ENCODE measurements at places on chromosomes 7 and 10.

DNA sequence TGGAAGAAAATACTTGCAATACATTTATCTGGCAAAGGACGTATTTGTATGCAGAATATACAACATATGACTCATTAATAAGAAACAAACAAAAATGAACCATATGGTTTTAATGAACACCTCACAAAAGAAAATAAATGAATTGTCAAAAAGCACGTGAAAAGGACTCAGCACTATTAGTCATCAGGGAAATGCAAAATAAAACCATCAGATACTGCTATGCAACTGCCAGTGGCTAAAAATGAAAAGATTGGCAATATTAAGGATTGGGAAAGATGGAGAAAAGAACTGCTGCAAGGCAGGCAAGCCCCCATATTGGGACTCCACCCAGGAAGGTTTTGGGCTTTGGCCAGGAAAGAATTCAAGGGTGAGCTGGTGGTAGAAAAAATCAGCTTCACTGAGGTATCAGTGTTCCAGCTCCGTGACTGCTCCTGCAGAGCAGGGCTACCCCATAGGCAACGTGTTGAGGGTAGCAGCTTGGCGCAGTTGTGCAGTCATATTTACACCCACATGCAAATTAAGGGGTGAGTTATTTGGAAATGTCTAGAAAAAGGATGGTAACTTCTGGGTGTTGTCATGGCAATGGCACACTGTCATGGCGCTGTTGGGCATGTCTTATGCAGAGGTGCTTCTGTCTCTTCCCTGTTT lies 72.7 kb downstream of the CUBN start:
- no peak for DNase-seq

- DNase-seq = no peak
Measured at GRCh38 chr10:122727426-122727825, 27.8 kb upstream of the C10orf120 start.

DNA sequence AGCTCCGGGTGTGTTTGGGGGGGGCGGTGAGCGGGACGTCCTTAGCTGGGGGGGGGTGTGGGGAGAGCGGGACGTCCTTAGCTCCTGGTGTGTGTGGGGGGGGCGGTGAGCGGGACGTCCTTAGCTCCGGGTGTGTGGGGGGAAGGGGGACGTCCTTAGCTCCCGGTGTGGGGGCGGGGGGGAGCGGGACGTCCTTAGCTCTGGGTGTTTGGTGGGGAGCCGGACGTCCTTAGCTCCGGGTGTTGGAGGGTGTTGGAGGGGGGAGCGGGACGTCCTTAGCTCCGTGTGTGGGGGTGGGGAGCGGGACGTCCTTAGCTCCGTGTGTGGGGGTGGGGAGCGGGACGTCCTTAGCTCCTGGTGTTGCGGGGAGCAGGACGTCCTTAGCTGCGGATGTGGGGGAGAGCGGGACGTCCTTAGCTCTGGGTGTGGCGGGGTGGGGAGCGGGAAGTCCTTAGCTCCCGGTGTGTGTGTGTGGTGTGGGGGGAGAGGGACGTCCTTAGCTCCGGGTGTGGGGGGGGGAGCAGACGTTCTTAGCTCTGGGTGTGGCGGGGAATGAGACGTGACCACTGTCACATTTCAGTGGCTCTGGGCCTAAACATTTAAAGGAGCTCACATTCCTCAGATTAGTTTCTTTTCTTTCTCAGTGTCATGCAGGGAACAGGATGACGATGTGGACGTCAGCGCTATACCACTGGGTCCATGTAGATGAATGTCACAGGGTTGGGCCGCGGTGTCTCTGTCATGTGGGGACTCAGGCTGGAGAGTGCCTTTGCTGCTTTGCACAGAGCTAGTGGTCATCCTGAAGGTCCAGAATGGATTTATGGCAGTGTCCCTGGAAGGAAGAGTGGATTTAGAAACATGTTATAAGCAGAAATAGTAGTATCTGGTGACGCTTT lies 7.5 kb downstream of the DYNC2I1 start:
- DNase-seq = no peak

DNA sequence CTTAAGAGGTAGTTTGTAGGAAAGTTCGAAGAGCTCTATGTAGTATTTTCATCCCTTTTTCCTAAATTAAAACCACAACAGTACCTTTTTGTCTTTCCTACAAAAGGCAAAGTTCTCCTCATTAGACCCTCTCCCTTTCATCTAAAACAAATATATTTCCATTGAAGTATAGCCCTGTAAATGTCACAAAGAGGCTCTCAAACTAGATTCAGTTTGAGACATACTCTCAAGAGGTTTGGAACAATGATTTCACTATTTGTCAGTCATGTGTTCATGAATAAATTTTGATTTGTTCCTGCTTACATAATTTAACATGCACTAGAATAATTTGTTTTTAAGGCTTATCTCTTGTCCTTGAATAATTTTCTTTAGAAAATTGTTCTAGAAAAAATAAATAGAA lies 12.2 kb downstream of the TAS2R16 start:
- DNase-seq = no peak

DNA sequence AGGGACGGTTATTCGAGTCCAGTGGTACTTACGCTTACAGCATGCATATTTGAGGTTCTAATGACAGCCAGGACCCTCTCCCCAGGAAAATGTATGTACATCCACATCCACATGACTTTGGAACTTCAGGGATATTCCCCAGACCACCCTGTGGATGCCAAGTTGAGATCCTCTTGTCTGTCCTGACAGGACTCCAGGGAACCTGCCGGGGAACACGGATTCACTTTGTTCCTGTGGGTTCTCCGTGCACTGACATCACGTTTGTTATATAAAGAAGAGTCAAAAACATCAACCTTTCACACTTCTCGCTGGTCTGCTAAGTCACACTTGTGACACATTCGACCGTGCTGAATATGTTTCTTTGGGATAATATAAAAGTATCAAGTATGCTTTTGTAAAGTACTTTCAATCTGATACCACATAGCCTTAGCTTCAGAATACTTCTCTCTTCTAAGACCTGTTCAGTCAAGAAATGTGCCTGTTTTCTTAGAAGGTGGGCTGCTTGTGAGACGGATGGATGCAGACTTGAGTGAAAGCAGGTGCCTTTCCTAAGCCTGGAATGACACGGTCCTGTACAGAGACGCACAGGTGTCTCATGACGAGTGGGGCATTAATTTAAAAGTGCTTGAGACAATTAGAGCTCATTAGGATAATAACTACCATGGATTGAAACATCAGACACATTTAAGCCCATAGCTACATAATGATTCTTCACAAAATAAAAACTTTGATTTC lies 38.7 kb downstream of the CALML5 start:
- no peak for DNase-seq

DNA sequence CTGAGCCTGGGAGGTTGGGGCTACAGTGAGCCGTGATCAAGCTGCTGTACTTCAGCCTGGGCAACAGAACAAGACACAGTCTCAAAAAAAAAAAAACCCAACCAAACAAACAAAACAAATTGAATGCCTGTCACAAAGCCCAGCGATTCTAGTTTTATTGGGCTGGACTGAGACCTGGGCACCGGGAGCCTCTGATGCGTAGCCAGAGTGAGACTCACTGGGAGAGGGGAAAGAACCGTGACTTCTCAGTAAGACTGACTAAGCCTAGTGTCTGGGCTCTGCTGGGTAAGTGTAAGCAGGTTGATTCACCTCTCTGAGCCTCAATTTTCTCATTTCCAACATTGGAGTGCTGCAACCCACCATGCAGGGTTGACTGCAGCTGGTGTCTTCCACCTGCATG lies 10.1 kb upstream of the LEP start:
- DNase-seq = no peak

- DNase-seq = no peak
Measured at GRCh38 chr10:130717083-130717482, 580.9 kb downstream of the GLRX3 start.

DNA sequence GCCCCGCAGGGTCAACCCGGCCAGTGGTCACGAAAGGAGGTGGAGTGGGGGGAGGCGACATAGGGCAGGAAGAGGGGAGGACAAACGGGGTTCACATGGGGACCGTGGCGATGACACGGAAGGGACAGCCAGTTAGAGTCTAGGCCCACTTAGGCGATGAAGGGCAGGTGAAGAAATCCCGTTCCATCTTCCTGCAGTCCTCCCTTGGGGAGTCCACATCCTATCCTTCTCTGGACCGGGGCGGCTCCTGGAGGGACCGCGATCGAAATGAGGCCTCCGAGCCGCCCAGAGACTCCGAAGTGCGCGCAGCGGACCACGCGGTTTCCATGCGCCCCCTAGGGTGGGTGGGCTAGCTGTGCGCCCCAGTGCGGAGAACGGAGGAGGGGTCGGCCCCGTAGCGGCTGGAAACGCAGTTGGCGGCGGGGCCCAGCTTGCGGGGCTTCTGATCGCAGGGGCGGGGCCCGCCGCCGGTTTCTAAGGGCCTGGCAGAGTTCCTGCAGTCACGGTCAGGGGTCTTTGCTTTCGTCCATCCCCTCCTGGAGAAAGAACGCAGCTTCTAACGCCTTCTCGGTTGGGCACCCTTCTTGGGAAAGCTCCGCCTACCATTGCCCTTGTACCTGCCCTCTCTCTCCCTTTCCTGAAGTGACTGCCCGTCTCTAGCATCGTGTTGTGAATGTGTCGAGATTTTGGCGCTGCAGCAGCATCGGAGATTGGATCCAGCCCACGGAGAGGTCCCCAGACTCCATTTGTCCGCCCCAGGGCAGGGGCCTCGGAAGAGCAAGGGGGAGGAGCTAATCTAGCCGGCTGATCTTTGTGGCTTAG lies 17.9 kb upstream of the TMEM225B start:
- no peak for DNase-seq

- no peak for DNase-seq
Measured at GRCh38 chr10:132537684-132538001, at the start of gene INPP5A. Gene INPP5A, plus strand, starts transcription at chr10:132537787. Its CDS starts 310 bp downstream, at chr10:132538097.

DNA sequence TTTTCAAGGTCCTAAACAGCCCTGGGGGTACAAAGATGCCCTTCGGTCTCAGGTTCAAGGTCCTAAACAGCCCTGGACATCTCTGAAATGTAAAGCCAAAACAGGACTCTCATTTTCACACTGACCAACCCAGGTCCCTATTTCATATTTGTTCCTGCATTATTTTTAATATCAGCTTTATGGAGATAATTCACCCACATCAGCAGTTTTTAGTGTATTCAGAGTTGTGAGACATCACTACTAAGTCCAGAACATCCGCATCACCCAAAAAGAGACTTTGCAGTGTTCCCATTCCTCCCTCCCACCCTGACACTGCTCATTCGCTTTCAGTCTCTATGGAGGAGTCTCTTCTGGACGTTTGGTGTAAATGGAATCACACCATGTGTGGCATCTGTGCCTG lies 420.2 kb downstream of the PTPRN2 start:
- DNase-seq = no peak

GRCh38 chr7:96174812-96175211 lies 147.1 kb downstream of the SLC25A13 start:
- no peak for DNase-seq

DNA sequence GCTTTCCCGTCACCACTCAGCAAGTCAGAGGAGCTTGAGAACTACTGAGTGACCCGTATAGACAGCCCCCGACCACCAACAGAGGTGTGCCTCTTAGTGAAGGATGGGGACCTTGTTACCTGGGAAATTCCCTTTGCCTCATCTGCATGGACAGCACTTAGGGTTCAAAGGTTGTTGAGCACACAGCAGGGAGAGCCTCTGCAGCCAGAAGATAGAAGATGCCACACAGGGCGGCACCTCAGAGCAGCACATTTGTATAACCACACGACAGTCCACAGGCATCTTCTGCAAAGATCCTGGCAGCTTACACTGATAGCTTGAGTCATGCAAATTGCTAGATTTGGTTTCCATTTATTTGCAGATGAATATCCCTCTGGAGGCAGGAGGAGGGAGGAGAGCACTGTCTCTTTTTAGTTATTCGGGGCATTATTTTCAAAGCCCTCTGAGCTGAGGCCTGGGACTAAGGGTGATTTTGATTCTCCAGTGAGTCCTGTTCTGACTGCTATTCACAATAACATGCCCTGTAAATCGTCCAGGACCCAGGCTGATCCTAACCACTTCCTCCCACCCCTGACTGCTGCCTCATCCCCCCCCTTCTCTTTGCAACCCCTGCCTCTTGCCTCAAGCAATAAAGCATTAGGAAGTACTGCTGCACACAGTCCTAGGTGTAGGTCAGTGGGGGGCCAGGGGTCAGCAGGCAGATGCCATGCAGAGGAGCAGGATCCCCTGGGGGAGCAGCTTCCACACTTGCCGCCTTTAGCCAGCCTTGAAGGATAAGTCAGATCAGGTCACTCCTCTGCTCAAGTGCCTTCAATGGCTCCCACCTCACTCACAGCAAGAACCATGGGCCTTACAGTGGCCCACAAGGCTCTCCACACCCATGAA lies 24.6 kb upstream of the INMT start:
- peak; percentile 70 for DNase-seq

All from NAMALWA (cell line).